ENCODE measurements at places on chromosomes 16 and 17. TPM values are rescaled to one million over a fixed set of nuclear protein-coding genes. Genes with fewer than 3 reads are reported as not detected.

- no peak for DNase-seq
Measured at GRCh38 chr16:71192387-71192786, 38.1 kb downstream of the HYDIN start.

- DNase-seq: no peak
Measured at GRCh38 chr17:28227316-28228108, 91.5 kb upstream of the TMEM97 start.

DNA sequence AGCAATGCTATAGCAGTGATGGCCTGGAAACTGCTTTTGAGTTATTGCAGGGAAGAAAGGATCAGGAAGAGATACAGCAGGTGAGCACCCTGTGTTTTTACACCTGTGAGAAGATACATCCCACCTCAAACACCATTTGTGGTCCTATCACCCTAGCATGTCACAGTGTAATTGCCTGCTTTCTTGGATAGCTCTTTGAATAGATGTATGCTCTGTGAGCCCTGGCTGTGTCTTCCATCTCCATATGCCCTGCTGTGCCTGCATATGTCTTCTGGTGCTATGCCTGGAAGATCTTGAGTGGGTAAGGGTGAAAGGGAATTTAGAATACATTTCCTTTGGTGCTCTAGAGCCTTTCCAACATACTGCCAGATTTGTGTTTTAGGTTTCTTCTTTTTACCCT is 15.5 kb downstream of the HLF start:
- no peak for DNase-seq

- DNase-seq: no peak
Measured at GRCh38 chr17:80650331-80650672, 105.7 kb downstream of the RPTOR start.

DNA sequence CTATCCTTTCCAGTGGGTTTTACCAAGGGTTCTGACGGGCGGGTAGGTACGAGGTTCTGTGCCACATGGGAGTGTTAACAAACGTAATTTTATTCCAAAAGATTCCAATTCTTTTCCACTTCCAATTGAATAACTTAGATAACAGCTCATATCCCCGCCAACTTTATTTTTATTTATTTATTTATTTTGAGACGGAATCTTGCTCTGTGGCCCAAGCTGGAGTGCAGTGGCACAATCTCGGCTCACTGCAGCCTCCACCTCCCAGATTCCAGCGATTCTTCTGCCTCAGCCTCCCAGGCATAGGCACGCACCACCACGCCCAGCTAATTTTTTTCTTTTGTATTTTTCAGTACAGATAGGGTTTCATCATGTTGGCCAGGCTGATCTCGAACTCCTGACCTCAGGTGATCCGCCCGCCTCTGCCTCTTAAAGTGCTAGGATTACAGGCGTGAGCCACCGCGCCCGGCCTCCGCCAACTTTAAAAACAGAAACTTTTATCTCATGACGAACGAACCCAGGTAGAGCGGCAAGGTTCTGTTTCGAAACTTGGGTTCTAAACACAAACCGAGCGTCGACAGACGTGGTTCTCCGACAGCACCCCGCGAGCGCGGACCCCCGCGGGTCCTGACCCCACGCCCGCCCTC is 613 bp downstream of the ECI1 start:
- DNase-seq: peak; percentile 66

DNA sequence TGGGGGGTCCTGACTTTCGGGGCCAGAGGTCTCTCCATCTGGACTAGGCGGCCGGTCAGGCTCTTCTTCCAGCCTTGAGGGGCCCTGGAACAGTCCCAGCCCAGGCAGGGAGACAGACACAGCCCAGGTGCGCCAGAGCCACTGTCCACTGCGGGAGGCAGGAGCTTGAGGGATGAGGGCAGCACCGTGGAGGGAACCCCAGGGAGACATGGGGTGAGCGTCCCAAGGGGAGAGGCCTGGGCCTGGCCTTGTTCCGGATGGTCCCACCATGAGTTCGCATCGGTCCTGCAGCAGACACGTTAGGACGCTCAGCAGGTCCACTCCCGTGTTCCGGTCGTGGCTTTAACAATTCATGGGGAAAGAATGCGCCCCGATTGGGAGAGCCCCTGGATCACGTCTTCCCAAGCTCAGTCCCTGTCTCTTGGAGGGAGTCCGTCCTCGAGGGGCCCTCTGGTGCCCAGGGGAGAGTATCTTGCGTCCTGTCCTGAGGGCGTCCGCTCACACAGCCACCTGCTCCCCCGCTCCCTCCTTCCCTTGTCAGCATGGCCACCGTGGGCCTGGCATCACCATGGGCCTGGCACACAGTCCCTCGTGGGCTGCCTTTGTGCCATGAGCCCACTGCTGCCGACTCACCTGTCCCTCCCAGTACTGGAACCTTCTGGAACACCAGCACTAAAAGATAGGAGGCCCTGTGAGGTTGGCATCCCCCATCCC is 6.7 kb upstream of the NUDT16L1 start:
- peak; percentile 18 for DNase-seq

GRCh38 chr17:11589716-11590115 is 8.6 kb upstream of the DNAH9 start:
- DNase-seq: no peak

- DNase-seq: no peak
Measured at GRCh38 chr17:80281516-80281915, 20.9 kb downstream of the RNF213 start.

- DNase-seq: no peak
Measured at GRCh38 chr17:78905541-78905940, 2.5 kb upstream of the CEP295NL start.

DNA sequence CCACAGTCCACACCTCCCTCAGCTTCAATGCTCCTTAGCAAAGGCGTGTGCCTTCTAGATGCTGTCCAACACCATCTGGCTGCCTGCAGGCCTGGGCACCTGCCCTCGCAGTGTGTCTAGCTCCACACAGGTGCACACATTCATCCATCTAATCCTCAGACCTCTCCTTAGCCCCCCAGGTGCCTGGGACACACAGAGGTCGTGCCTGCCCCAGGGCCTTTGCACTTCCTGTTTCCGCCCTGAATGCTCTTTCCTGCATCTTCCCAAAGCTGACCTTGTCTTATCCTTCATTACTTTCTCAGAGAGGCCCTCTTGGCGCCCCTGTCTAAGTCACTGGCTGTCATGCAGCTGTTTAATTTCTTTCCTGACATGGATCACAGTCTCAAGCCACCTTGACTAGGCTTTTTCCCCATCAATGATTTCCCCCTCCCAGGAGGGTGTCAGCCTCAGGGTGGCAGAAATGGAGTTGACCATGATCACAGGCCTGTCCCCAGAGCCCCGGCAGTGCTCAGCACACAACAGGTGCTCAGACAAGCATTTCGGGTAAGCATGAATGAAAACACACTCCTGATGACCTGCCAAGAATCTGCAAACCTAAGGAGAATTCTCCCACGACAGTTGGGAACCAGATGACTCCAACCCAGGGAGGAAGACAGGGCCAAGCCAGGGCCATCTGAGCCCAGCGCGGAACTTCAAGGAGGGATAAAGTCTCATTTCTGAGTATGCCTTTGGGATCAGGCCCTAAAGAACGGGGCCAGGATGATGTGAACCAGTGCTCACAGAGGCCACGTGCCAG is 76.3 kb downstream of the LITAF start:
- DNase-seq: no peak

DNA sequence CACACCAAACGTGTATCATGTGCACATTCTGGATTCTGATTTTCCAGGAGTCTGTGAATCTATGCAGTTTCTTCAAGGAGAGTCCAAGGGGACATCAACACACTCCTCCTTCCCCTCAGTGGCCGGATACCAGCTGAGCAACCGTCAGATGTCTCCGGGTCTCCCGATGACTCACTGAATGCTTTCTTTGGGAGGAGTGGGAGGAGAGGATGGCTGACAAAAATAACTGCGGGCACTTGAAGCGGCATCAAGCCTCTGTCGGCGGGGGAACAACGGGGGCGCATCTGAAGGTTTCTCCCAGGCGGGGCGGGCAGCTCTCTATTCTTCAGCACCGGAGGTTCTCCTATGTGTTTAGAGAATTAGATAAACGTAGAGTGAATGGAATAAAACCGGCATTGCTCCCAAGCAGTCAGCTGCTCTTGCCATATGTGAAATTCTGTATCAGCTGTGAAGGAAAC is 24.6 kb upstream of the LRRC75A start:
- DNase-seq: no peak

- no peak for DNase-seq
Measured at GRCh38 chr17:39071573-39071972, 79.9 kb downstream of the PLXDC1 start.

DNA sequence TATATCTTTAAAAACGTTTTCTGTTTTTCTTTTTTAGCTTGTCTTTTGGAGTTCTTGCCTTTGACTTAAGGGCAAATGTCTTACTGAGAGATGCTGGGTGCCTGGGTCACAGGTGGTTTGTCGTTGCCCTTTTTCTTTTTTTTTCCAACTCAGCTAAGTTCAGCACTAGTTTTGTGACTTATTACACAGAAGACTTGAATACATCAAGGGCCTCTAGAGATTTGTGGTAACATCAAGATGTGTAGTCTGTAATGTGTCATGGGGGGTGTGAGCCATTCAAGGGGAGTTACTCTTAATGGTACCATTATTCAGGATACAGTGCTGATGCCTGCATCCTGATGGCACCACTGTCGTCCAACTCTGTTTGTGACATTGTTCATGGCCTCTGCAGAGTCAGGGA is 95.1 kb downstream of the PRKCA start:
- DNase-seq: no peak

DNA sequence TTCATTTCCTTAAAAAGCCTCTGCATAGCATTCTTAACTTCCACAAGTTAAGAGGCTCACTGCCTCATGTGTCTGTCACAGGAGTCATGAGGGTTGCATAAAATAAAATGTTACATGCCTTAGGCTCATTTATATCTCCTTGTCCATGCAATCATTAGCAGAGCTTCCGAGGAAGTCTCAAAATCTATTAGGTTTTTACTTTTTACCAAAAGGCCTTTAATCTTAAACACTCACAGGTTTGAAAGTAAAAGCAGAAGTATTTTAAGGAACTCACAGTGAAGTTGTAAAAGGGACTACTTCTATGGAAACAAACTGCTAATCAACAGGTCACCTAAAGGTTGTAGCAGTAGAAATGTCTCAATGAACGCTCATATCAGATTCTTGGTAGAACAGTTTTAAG is 5.2 kb upstream of the ATP6V0A1 start:
- no peak for DNase-seq

DNA sequence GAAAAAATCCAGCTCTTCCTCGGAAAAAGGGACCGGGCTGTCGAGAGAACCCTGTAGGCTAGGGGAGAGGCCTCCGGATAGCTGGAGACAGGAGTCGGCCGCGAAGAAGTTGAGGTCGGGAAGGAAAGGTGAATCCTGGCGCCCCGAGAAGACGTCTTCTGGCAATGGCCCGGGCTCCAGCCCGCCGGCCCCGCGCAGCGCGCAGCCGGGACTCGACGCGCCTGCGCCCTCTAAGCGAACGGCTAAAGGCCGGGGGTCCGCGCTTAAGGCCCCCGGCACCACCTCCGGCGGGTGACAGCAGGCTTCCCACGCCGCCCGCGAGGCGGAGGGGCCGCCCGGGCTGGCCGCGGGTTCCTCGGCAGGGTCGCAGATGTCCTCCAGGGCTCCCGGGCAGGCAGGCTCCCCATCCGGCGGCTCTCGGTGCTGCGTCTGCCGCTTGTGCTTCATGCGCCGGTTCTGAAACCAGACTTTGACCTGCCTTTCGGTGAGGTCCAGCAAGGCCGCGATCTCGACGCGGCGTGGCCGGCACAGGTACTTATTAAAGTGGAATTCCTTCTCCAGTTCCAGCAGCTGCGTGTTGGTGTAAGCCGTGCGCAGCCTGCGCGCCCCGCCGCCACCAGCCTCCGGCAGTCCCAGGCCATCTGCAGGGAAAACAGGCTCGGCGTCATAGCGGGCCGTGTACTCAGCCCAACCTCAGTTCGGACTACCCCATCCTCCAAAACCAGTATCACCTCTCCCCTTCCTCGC is 1.6 kb downstream of the HOXB2 start:
- DNase-seq: no peak

- no peak for DNase-seq
Measured at GRCh38 chr17:28105501-28105900, 63.0 kb downstream of the NLK start.

DNA sequence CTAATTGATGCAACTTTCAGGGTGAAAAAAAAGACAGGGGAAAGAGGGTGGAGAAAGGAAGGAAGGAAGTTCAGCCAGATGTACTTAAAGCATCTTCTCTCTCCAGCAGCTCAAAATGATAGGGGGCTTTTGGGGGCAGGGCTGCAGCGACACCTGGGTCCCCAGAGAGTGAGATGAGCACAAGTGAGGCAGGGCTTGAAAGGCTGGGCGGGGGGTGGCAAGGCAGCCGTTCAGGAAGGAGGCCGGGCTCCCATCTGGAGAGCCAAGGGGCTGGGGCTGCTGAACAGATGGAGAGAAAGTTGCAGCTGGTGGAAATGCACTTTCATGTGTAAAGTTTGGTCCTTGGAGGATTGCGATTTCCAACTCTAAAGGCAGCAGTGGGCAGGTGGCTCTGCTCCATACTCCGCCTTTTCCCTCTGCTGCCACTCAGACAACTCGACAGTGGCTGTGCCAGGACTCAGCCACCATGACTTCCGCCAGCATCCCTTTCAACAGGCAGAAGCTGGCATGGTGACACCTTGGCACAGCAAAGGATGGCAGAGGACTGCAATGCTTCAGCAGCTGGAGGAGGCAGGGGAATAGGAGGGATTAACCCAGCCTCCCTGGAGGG is 7.7 kb downstream of the SLC35B1 start:
- DNase-seq: no peak

DNA sequence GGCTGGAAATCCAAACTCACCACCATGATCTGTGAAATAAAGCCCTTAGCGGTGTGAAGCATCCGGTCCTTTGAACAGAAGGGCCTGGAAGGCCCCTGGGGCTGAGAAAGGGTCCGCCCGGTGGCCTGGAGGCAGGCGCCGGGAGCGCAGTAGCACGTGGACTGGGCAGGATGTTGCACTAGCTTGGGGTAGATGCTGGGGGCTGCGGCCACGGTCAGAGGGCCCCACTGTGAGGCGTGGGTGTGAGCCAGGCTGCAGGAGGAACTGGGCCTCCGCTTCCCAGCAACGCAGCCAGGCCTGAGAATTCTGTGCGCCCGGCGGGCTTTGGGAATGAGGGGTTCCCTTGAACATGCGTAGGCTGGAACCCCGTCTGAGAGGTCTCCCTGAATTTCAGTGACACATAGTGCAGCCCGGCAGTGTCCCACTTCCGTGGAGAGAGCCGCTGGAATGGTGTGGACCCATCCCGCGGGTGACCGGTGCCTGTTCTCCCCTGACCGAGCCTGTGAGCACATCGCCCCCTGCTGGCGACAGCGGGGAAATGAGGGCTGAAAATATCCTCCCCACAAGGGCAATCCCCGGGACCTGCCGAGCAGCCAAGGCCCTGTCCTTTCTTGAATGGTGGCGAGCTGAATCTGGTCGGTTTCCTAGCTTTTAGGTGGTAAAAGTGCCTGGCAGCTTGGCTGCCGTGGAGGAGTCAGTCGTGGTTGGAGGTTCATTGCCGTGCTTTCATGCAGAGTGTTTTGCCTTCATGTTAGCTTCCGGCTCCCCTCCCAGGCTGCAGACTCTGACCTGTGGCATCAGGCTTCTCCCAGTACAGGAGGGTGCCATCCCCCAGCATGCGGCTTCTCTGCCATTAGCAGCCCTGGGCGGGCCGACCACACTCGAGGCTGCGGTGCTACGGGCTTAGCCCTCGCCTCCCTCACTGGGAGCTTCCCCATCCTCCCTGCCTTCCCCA is 43.8 kb downstream of the DNAJA2 start:
- DNase-seq: peak; percentile 68

- DNase-seq: no peak
Measured at GRCh38 chr17:79826204-79826680, 13.0 kb downstream of the CBX4 start.

Gene HSD3B7
- total RNA-seq: 6.8 TPM

Gene TNFRSF17
- not detected for total RNA-seq

Gene RAPGEFL1
- total RNA-seq: 5.8 TPM

Gene TBC1D28
- total RNA-seq: not detected

Gene HBQ1
- total RNA-seq: not detected

Gene ABCC6
- total RNA-seq: 0.36 TPM

Gene SLC25A19
- total RNA-seq: 15.3 TPM

Gene CACNG3
- not detected for total RNA-seq

Gene C16orf96
- total RNA-seq: 0.15 TPM

Gene TPSD1
- total RNA-seq: not detected

Measured in gastrocnemius medialis (tissue), 4 donors.